ENCODE measurements at places on chromosomes 4 and X.

DNA sequence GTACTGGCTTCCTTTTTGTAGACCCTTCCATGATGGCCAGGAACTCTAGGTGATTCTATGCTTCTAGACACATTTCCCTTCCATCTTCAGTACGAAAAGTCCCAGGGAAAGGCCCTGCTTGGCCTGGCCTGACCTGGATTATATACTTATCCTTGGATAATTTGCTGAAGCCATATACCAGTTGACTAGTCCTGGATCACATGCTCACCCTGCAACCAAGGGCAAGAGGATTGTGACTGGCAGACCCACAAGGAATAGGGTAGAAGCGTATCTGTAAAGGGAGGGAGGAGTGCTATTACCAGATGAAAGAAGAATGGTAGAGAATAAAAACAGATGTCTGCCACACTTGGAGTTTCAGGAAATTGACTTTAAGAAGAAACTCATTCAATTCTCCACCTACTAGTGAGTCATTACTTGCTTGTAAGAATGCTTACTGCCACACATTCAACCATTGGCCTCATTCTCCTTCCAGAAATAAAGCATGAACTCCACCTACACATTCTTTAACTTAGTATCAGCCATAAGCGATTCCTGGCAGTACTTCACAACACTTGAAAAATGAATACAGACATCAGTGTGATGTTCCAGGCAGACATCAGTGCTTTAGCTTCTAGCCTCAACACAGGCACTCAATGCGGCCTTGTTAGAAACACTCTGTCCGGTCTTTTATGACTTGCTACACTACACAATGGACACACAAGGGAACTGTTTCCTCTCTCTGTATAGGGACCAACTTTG lies 141.8 kb downstream of the CBR4 start:
- no peak overlapping the region for H3K4me3 ChIP-seq
- H3K36me3 ChIP-seq, result no peaks in the 10 kb centered on the region
- H3K27ac ChIP-seq, result peak overlapping the region; percentile 75
- DNase-seq, result peak; percentile 86

- peaks cover 13% of the 10 kb centered on the region for H3K4me1 ChIP-seq
- DNase-seq, result no peak
- no peak overlapping the region for H3K4me3 ChIP-seq
- H3K27ac ChIP-seq, result no peak overlapping the region
These were observed 3.4 kb downstream of the CTBP1 start for GRCh38 chr4:1245481-1246051.

DNA sequence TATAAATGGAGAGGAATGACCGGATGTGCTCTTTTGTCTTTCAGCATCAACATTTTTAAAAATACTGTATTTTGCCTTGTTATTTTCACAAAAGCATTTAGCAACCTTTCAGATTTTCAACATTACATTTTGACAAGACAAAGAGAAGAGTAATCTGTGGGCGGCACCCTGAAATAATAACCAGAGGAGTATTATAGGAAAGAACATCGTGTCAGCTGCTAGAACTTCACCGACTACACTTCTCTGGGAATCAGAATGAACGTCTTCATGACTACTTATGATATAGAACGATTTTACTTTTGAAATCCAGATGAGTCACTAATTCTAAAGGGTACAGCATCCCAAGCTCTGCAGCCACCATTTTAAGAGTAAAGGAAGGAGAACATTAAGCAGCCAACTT lies 531.5 kb upstream of the FRG1 start:
- no peaks in the 10 kb centered on the region for H3K36me3 ChIP-seq
- H3K27me3 ChIP-seq, result no peaks in the 10 kb centered on the region
- H3K27ac ChIP-seq, result no peak overlapping the region
- no peak for DNase-seq
- no peak overlapping the region for H3K4me3 ChIP-seq

DNA sequence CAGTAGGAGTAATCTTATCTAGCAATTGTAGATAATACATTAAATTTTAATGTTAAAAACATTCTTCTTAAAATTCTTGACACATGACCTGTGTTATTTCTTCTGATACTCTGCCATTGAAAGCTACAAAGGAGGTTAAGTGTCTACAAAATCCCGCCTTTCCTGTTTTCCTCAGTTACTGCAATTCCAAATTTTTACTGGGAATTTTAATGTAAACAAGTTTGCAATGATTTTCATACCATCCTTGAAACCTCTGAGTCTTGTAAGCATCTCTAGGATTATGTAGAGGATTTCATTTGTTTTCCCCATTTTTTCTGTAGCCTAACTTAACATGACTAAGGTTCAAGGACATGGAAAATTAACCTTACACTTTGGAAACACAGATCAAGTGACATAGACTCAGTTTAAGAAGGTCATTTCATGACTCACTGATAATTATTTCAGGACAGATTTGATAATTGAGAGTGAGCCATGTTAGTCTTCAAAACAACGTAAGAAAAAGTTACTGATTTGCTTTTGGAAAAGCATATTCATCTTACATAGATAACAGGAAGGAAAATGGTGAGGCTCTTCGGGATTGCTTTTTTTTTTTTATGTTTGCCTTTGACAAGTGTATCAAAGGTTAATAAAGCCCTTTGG lies 39.6 kb upstream of the PDLIM5 start:
- H3K27me3 ChIP-seq, result no peaks in the 10 kb centered on the region
- peak overlapping the region; percentile 84 for H3K27ac ChIP-seq
- H3K4me3 ChIP-seq, result peak overlapping the region; percentile 49
- H3K36me3 ChIP-seq, result no peaks in the 10 kb centered on the region
- DNase-seq, result no peak
- peaks cover 57% of the 10 kb centered on the region for H3K4me1 ChIP-seq

GRCh38 chr4:3783693-3784306 lies 17.6 kb downstream of the ADRA2C start:
- no peak overlapping the region for H3K4me3 ChIP-seq
- H3K27ac ChIP-seq, result no peak overlapping the region
- H3K27me3 ChIP-seq, result no peaks in the 10 kb centered on the region
- DNase-seq, result peak; percentile 48
- H3K36me3 ChIP-seq, result no peaks in the 10 kb centered on the region
- H3K4me1 ChIP-seq, result no peaks in the 10 kb centered on the region

DNA sequence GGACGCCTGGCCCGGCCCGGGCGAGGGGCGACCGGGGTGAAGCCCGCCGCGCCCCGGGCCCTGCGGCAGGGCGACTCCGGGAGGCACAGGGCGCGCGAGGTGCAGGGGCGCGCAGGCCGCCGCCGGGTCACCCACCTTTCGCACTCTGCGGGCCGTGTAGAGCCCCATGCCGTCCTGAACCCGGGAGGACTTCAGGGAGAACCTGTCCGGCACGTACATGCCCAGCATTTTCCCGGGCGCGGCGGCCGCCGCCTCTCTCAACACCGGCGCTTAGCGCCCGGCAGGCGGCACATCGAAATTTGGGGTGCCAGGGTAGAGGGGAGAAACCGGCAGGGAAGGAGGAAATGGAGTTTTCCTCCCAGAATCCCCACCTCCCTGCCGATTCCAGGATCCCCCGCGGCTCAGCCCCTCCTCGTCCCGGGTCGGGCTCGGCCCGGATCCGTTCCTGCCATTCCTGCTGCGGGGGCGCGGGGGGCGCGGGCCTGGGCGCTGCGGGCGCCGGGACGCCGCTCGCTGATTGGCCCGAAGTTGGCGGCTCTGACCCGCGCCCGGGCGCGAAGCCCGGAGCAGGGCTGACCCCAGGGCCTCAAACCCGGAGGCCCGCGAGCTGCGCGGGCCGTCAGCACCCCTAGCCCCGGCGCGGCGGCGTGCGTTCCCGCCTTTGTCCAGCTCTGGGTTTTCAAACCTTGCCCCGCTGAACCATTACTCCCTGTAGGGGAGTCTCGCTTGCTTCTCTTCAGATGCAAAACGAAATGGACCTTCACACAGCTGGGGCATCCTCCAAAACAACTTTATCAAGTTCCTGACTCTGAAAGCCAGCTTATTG lies at the start of gene PRDM5:
PRDM5 (minus strand) TSS at position 346 of the 826 bp plus-strand sequence; CDS start at position 228, 118 bp downstream.
- no peaks in the 10 kb centered on the region for H3K27me3 ChIP-seq
- H3K4me3 ChIP-seq, result peak within 1 kb of the TSS; percentile 84
- peak; percentile 71 for DNase-seq
- peak within 1 kb of the TSS; percentile 82 for H3K27ac ChIP-seq
- H3K36me3 ChIP-seq, result no peaks in the 10 kb centered on the region

- no peaks in the 10 kb centered on the region for H3K27me3 ChIP-seq
- H3K4me3 ChIP-seq, result no peak overlapping the region
- H3K27ac ChIP-seq, result no peak overlapping the region
- DNase-seq, result no peak
- no peaks in the 10 kb centered on the region for H3K4me1 ChIP-seq
These were observed 182.7 kb downstream of the NWD2 start for GRCh38 chr4:37427193-37427592.

GRCh38 chr4:101885574-101885973 lies 95.0 kb downstream of the BANK1 start:
- no peaks in the 10 kb centered on the region for H3K36me3 ChIP-seq
- no peaks in the 10 kb centered on the region for H3K27me3 ChIP-seq
- H3K4me1 ChIP-seq, result no peaks in the 10 kb centered on the region
- H3K4me3 ChIP-seq, result no peak overlapping the region

DNA sequence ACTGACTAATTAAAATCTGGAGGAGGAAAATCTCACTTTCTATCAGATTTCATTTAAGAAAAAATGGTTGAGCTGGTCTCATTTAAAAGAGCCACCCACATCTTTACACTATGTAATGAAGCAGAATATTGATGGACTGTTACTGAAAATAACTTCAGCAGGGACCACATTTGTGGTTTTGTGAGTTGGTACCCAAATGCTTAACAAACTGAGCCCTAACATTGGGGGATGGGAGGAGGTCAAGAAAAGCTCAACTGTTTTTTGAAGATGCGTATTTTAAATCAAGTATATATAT lies 30.1 kb downstream of the HOPX start:
- H3K4me3 ChIP-seq, result no peak overlapping the region
- peaks cover 64% of the 10 kb centered on the region for H3K27me3 ChIP-seq
- no peak for DNase-seq
- H3K4me1 ChIP-seq, result no peaks in the 10 kb centered on the region

GRCh38 chrX:155632431-155633100 lies 19.8 kb upstream of the TMLHE start:
- H3K27ac ChIP-seq, result no peak overlapping the region
- no peak overlapping the region for H3K4me3 ChIP-seq
- peak; percentile 4 for DNase-seq
